Pancreas (tissue), 10 donors: ENCODE measurements at places on chromosomes 3 and 15. TPM values are rescaled to one million over a fixed set of nuclear protein-coding genes. Genes with fewer than 3 reads are reported as not detected.

DUOX1 gene
- 0.16 TPM for polyA plus RNA-seq

GOLGA8K gene
- 1.7 TPM for polyA plus RNA-seq

NEIL1 gene
- polyA plus RNA-seq = 97.5 TPM

CCR1 gene
- polyA plus RNA-seq = 0.68 TPM

FBXO40 gene
- polyA plus RNA-seq = not detected

ROBO2 gene
- 0.65 TPM for polyA plus RNA-seq

CCR8 gene
- polyA plus RNA-seq = not detected

CCR9 gene
- polyA plus RNA-seq = not detected

SPATA12 gene
- not detected for polyA plus RNA-seq

TUSC7 gene
- not detected for polyA plus RNA-seq

C2CD4B gene
- 36.2 TPM for polyA plus RNA-seq

RASGRP1 gene
- polyA plus RNA-seq = 0.76 TPM

ZNF385D gene
- 0.42 TPM for polyA plus RNA-seq

TMEM115 gene
- polyA plus RNA-seq = 25.0 TPM

NRG4 gene
- 6.0 TPM for polyA plus RNA-seq

TTC21A gene
- polyA plus RNA-seq = 31.3 TPM

GPR149 gene
- polyA plus RNA-seq = not detected

CDHR4 gene
- polyA plus RNA-seq = not detected

PIK3CB gene
- 9.7 TPM for polyA plus RNA-seq

PPCDC gene
- polyA plus RNA-seq = 21.1 TPM

CLEC3B gene
- polyA plus RNA-seq = 31.9 TPM

ZNF80 gene
- not detected for polyA plus RNA-seq
